D341Med (cell line): ENCODE measurements at places on chromosomes 1 and 21.

- DNase-seq = no peak
Observed at GRCh38 chr1:222404710-222405109, 143.2 kb downstream of the HHIPL2 start.

DNA sequence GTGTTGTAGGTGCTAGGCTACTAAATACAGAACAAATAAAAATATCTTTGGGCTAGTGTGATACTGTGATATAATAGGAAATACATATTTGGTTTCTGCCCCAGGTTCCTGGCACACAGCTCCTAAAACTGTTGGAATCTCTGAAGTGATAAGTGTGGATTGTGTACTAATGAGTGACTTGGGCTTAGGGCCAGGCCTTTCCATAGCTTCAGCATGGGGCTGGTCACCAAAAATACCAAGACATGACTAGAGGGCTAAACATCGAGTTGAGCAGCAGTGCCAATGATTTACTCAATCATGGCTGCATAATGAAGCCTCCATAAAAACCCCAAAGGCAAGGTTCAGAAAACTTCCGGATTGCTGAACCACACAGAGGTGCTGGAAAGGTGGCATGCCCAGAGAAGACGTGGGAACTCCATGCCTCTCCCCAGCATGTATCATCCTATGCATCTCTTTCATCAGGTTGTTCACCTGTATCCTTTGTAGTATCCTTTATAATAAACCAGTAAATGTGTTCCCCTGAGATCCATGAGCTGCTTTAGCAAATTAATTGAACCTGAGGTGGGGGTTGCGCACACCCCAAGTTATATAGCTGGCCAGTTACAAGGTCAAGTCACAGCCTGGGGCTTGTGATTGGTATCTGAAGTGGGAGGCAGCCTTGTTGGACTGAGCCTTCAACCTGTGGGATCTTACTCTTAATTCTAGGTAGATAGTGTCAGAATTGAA, 51.6 kb downstream of the ZMYM4 start:
- no peak for DNase-seq

GRCh38 chr1:117060441-117061317, 553 bp downstream of the TTF2 start:
- peak; percentile 47 for DNase-seq

DNA sequence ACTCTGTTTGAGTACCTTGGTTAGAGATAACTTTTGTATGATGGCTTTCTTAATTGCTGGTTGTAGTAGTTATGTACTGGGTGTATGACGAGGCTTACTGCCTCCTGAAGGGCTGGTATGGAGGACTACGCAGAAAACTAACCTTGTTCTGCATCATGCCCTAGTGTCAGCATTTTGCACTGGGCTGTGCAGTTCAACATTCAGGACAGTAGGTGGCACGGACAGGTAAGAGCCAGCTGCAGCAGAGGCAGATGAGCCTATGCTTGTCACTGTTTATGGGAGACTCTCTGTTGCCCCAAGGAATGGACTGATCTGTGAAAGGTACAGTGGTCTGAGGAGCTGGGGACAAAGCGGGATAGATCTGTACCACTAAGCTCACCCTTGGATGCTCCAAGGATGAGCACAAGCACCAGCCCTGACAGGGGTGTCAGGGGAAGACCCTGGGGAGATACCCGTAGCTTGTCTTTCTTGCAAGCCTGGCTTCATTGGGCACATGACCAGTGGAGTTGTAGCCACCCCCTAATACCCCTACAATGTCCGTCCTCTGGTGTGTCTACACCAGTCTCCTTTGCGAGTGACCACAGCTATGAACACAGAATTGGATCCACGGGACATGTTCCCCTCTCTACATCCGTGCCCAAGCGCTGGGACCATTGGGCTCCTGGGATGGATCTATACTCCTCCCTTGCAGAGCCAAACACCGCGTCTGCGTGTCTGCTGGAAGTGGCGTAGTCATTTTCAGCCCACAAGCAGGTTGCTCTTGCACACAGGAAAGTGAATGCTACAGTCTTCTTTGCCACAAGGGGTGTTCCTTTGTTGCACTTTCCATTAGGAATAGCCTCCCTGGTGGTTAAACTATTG, 51.1 kb upstream of the CFHR3 start:
- peak; percentile 63 for DNase-seq
